ENCODE measurements at places on chromosomes 7 and 10. TPM values are rescaled to one million over a fixed set of nuclear protein-coding genes. Genes with fewer than 3 reads are reported as not detected.

- no peak for DNase-seq
These were observed 54.0 kb downstream of the BRI3 start for GRCh38 chr7:98335411-98335977.

- DNase-seq, result peak; percentile 26
These were observed 1212.4 kb downstream of the SORCS1 start for GRCh38 chr10:105952153-105952552.

- no peak for DNase-seq
These were observed 43.4 kb downstream of the FOXL3 start for GRCh38 chr7:333393-333764.

DNA sequence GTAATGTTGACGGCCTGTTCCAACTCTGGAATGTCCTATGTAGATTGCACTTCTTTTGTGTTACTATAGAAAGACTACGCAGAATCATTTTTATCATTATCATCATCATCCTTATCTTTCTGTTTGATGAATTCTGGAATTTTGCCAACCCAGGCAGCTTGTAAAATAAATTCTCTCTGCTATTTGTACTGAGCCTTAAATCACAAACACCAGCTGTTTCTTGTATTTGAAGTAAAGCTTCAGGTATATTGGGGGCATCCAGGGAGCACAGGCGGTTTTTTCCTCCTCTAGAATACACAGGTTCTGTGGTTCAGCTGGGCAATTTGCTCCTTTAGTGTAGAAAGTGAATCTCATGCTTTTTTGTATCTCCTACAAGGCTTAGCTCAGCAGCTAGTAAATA, 14.9 kb upstream of the CPA5 start:
- DNase-seq, result no peak

DNA sequence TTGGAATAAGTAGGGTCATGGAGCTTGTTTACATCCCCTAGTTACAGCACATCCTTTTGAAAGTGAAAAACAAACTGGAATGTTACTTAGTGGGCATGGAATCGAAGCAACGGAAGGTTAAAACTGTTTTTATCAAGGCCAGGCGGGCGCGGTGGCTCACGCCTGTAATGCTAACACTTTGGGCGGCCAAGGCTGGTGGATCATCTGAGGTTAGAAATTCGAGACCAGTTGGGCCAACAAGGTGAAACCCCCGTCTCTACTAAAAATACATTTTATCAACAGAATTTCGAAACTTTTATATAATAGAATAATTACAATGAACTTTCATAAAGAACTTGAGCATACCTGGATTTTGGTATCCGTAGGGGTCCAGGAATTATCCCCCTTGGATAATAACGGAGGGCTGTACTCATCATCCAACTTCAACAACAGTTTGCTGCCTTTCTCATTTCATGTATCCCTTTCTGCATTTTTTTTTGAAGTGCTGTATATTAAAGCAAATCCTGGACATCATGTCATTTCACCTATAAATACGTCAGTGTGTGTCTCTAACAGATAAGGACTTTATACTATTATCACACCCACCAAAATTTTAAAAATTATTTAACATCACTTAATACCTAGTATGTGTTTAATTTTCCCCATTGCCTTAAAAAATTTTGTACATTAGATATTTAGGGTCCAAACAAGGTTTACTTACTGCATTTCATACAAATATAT, 1.3 kb upstream of the TMED4 start:
- peak; percentile 46 for DNase-seq

GRCh38 chr7:157964016-157964415, 623.6 kb downstream of the PTPRN2 start:
- DNase-seq, result peak; percentile 13

NODAL gene
- not detected for total RNA-seq

DNA sequence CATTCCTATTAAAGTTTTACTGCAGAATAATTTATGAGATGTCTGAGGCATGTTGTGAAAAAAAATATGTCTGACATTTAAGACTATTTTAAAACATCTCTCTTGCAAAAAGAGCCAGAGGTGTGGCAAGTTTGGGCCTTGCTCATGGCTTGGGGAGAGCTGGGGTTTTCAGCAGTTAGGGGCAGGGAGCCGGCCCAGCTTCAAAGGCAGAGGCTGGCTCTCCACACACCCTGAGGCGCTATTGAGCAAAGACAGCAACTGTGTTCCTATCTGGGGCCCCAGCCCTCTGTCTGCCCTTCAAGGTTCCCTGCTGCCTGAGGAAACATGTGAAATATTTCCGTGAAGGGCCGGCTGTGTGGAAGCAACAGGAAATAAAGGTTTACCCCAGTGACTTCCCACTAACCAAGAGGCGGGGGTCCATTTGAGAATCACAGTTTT, 94.0 kb downstream of the SORBS1 start:
- DNase-seq, result no peak

- peak; percentile 17 for DNase-seq
These were observed 71.2 kb downstream of the ADCYAP1R1 start for GRCh38 chr7:31123321-31123720.

CDH23 gene
- total RNA-seq, result 6.7 TPM

DNA sequence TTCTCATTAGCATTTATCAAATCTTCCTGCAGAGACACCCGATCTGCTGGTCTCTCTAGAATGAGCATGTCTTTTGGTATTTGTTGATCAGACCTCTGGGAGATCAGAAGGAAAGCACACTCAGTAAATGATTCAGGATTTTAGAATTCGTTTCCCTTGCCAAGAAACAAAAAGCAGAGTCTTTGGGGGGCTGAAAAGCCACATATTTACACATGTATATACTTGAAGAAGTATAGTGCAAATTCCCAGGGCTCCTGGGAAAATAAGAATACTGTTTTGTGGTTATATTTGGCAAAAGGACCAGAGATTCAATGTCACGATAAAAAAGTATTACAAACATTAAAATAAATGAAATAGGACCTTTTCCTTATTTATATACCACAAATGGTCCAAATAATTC, 100.2 kb downstream of the AGMO start:
- DNase-seq, result no peak

Data from upper lobe of left lung (tissue), 6 donors.